Fibroblast of skin of abdomen (primary cell): ENCODE measurements at places on chromosomes 6 and 20.

GRCh38 chr20:21739161-21739560 is 33.7 kb downstream of the PAX1 start:
- no peak for DNase-seq

DNA sequence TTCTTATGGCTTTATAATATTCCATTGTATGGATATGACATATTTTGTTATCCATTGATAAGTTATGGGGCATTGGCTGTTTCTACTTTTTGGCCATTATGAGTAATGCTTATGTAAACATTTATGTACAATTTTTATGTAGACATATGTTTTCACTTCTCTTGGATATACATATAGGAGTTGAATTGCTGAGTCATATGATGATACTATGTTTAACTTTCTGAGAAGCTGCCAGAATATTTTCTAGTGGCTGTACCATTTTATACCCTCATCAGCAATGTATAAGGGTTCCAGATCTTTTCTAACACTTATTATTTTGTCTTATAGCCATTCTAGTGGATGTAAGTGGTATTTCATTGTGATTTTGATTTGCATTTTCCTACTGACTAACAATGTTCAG is 23.1 kb downstream of the OTOR start:
- peak; percentile 12 for DNase-seq

- peak; percentile 10 for DNase-seq
Measured at GRCh38 chr6:13848522-13849150, 34.3 kb upstream of the MCUR1 start.

DNA sequence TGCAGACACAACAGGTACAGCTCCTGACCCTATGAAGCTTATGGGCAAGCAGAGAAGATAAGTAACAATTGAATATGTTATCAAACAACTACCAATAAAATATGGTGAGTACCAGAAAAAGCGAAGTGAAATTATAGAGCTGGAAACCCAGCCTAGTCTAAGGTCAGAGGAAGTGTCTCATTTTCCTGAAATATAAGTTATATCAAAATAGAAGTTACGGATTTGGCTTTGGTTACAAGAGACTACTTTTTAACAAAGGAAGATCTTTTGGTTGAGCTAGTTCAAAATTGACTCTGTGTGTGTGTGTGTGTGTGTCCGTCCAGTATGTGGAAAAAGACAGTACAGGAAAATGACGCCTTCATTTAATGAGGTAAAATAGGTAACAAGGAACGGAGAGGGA is 8.9 kb downstream of the STX11 start:
- DNase-seq: no peak

DNA sequence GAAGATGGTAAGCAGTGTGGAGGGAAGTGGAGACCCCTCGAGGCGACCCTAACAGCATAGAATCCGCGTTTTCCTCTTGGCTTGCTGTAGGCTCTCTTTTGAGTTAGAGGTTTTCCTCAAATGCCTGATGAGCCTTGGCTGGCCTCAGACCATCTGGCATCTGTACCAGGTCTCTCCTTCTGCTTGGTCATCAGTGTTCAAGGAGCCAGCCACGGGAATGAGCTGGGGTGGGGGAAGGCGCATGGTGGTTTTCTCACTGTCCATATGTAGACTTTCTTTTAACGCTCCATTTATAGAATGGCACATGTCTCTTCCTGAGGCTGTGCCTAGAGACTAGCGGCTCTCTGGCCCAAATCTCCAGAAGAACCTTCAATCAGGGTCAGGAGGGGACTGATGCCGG is 8.1 kb upstream of the GUCA1A start:
- peak; percentile 78 for DNase-seq

GRCh38 chr6:79713701-79714322 is 82.7 kb downstream of the SH3BGRL2 start:
- peak; percentile 34 for DNase-seq

GRCh38 chr6:166850677-166851076 is 105.7 kb downstream of the RNASET2 start:
- no peak for DNase-seq

DNA sequence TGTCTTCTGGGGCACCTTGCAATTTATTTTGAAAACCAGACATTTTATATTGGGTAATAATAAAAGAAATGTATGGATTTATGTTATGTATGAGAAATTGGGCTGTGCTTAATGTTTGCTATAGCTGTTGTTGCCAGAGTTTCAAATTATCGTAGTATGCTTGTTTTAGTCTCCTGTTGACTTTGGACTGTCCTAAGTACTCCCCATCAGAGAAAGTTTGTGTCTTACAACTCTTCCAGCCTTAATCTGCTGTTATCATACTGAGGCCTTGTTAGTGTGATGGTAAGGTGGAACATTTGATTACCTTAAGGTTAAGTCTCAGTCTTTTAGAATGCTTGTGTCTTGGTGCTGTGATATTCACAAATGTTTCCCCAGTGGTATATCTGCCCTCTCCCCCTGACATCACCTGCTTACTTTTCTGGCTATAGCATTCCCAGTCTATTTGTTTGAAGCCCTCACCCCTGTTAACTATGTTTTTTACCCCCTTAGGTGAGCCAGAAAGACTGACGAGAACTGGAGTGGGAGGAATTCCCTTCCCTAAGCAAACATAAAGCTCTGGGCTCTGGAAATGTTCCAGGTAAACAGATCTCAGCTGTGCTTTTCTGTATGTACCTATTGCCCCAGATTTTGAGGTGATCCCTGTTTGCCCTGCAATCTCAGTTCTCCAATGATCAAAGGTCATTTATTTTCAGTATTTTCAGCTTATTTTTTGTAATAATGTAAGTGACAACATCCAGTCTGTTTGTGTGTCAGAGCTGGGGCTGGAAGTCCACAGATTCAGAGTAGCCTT is 581.1 kb upstream of the CITED2 start:
- DNase-seq: no peak

DNA sequence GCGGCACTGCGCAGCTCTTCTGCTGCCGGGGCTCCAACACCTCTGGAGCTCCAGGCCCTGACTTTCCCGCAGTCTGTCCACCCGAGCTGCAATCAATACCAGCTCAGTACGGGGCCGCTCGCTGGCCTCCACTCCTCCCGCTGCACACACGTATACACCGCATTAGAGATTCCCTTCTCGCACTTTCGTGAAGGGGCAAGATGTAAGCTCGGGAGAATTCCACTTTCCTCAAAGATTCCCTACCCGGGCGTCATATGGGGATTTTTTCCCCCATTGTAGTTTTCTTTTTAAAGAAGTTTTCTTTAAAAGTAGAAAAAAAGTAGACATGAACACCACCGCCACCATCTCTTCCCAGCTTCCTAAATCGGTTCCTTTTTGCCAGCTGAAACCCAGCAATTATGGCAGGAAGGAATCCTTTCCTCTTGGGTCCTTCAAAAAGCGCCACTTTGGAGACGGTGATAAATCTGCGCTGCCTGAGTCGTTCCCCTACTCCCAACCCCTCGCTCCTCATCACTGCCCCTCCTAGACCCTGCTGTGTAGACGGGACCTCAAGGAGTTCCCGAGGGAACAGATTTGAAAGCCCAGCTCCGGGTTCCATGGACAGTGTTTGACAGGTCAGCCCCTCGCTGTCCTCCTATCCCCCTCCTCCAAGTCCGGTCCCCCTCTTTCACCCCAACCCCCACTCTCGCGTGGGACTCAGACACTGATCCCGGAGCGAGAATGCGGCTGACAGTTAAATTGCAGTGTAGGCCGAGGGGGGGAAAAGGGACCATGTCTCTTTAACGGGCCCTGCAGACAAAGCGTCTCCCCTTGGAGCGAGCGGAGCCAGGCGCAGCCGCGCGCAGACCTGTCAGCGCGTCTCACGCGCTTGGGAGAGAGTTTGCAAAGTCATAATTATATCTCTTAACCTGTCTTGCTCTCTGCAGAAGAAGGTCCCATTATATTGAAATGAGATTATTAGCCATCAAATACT is 39.5 kb downstream of the NCR2 start:
- no peak for DNase-seq

DNA sequence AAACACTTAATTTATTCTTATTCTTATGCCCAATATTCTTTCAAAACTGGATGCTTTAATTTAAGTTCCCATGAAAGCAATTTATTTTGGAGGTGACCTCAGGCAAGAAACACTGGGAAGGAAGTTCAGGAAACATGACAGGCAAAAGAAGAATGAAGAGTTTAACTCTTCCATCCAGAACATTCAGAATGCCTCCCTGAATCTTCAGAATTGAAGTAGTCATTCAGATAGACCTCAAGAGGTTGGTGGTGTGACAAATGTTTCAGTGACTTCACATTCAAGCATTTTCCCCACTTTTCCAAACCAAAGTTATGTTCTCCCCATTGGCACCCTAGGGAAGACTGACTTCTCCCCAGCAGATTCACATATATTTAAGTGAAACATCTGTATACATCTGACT is 110.5 kb downstream of the HAO1 start:
- peak; percentile 24 for DNase-seq

DNA sequence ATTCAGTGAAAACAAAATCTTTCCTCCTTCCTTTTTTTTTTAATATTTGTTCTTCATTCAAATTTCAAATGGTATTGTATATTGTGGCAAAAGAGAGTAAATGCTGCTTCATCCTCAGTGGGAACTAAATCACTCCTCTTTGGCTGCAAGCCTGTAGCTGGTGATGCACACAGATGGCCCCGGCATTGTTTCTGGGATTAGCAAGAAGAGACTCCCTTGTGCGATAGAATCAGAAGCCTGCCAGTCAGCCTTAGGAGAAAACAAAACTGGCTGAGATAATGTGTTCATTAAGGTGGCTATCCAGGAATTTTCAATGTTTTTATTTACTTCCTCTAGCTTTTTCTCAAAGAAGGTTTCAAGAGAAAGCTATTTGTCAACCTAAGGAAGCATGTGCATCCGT is 20.7 kb upstream of the ELOVL2 start:
- peak; percentile 16 for DNase-seq

DNA sequence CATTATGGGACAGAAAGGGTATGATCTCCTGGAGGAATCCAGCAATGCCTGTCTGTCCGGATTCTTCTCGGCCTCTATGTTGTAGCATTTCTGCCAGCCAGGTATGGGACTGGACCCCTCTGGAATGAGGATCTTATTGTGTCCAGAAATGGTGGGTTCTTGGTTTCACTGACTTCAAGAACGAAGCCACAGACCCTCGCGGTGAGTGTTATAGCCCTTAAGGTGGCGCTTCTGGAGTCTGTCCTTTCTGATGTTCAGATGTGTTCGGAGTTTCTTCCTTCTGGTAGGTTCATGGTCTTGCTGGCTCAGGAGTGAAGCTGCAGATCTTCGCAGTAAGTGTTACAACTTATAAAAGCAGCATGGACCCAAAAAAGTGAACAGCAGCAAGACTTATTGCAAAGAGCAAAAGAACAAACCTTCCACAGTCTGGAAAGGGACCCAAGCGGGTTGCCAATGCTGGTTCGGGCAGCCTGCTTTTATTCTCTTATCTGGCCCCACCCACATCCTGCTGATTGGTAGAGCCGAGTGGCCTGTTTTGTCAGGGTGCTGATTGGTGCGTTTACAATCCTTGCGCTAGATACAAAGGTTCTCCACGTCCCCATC is 62.3 kb upstream of the IER3 start:
- no peak for DNase-seq

DNA sequence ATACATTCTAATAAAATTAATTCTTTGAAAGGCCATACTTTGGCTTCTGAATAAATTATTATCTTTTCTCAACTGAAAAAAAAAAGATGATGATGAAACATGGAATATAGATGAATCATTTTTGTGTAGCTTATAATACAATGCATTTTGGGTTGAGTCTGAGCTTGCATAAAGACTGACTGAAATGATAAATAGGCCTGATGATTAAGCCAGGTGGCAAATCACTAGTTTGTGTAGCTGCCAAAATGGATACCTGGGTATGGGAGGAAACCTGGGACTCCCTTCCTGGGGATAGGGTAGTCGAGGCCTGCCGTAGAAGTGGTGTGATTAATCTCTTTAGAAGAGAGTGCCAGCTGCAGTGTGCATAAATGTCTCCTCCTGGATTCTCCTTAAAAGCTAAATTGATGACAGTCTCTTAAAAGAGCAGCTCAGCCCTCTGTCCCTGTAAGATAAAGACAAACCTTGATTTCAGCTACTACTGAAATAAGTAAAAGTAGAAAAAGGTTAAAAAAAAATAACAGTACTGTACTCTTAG is 275.1 kb downstream of the GRIK2 start:
- DNase-seq: peak; percentile 4

DNA sequence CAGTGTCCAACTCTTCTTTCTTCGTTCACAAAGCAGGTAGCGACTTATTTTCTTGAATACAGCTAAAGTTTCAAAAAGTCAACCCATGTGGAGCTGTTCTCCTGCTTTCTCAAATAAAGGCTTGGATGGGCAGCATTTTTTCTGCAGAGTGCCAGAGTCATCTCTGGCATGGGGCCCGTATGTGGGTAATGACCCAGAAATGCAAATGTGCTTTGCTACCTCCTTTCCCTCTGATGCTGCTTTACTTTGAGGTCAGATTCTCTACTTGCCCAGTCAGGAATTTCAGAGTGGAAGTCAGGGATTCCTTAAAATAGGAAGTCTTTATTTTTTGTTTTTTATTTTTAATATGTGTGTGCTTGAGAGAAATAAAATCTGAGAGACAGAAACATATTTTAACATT is 4.9 kb downstream of the NKAIN2 start:
- DNase-seq: no peak

DNA sequence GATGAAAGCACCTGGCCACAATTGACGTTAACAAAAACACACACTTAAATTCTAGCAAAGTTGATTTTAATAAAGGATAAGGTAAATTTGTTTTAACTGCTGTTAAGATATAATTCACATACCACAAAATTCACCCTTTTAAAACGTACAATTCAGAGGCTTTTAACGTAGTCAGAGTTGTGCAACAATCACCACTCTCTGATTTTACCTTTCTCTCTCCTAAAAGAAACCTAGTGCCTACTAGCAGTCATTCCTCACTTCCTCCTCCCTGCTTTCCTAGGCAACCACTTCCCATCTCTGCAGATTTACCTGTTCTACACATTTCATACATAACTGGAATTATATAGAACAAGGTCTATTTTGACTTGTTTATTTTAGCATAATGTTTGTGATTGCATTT is 58.9 kb downstream of the PTPRK start:
- DNase-seq: no peak

DNA sequence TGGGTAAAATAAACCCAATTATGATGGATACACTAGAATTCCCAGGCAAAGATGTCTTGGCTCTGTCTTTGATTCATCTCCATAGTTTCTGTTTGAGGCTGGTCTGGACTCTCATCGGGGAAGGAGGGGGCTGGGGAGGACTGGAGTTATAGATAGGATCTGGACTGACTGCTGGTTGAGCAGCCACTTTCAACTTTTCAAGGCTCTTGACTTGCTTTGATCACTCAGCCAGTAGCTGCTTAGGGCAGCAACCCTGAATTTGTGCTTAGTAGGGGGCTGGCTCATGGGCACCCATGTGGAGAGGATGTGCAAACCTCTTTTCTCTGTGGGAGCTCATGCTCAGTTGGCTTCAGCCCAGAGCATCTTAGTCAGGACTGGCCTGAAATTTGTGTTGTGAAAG is 114.0 kb upstream of the NEDD9 start:
- no peak for DNase-seq

- DNase-seq: no peak
Measured at GRCh38 chr6:43907789-43908472, 137.9 kb downstream of the VEGFA start.

GRCh38 chr6:1756472-1757129 is 146.9 kb downstream of the FOXC1 start:
- DNase-seq: no peak

DNA sequence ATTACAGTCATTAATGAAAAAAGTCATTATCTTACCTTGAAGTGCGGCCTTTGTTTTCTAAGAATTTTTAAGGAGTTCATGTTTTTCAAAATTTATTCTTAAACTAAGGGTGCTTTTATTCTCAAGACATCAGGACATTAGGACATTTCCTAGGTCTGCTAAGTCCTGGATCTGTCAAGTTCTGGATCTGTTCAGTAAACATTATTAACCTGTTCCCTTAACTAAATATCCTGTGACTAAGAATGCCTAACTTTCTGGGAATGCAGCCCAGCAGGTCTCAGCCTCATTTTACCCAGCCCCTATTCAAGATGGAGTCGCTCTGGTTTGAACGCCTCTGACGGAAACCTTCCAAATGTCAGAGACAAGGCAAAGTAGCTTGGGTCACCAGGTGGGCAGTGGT is 302.6 kb downstream of the SYNE1 start:
- DNase-seq: no peak
